ENCODE measurements at places on chromosomes 4 and X.

GRCh38 chrX:20315140-20315539 is 48.4 kb upstream of the RPS6KA3 start:
- DNase-seq = no peak

DNA sequence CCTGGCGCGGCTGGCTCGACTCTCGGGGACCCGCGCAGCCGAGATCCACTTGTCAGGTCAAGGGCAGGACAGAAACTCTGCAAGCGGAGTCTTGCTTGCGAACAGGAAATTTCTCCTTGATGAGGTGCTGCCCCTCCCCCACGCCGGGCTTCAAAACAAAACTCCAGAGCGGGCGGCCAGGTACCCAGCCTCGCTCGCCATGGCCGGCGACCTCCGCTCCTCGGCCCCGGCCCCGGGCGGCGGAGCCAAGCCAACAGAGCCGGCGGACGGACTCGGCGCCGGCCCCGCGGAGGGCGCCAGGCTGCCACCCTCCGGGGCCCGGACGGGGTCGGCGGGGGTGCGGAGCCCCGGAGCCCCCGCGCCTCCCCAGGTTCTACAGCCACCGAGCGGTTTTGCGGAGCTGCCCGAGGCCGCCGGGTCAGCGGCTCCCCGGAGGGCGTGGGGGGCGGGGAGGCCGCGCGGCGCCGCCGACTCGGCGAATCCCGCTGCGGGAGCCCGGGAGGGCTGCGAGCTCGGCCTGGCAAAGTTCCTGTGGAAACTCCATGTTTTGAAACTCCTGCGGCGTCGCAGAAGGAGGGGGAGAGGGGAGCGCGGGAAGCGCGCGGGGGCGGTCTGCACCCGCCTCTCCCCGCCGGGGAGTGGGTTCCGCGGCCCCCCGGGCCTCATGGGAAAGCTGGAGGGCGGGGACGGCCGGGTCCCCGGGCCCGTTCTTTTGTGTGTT is 11.7 kb upstream of the BCOR start:
- no peak for DNase-seq

GRCh38 chrX:80578517-80579105 is 158.4 kb downstream of the TENT5D start:
- DNase-seq = peak; percentile 3

- peak; percentile 54 for DNase-seq
These were observed 2.1 kb downstream of the UCHL1 start for GRCh38 chr4:41258783-41259182.

- DNase-seq = no peak
These were observed 1184.4 kb upstream of the PABPC4L start for GRCh38 chr4:135385830-135386581.

DNA sequence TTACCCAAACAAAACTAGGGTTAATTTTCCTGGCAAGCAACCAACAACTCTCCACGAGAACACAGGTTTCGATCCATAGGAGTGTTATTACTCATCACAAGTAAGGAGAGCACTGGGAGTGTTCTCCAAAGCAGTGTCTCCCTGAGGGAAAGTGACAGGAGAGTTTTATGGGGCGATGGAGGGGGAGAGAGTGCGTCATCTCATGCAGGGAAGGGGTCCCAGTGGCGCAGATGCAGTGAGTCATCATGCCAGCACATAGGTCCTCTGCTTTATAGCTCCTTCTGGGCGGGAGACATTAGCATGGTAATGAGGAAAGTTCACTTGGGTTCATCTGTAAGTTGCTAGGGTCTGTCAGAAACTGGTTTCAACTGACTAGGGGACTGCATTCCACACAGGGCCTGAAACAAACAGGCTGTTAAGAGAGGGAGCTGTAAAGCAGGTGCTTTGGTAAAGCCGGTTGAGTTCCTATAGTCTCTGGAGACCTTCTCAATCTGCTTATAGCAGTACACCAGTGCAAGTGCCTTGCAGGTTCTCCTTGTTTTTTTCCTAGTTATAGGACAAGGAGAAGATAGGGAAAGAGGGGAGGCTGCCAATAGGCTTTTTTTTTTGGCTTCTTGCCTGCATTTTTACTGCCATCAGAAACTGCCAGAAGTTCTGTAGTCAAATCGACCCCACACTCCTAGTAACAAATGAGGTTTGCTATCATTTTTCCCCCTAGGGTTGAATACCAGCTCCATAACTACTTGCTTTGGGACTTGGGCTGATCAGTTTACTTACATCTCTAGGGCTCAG is 12.8 kb upstream of the BOD1L1 start:
- no peak for DNase-seq
